MM.1S (cell line): ENCODE measurements at places on chromosomes 2 and 18.
A peak's percentile ranks its signal among the peaks of the same experiment; 100 is the strongest.

GRCh38 chr2:54103454-54104314 lies 11.7 kb upstream of the ACYP2 start:
- DNase-seq: peak; percentile 85

GRCh38 chr2:120251880-120252224 lies 800 bp upstream of the RALB start:
- DNase-seq: no peak

- DNase-seq: no peak
Observed at GRCh38 chr18:46034230-46034629, 37.8 kb downstream of the PSTPIP2 start.

DNA sequence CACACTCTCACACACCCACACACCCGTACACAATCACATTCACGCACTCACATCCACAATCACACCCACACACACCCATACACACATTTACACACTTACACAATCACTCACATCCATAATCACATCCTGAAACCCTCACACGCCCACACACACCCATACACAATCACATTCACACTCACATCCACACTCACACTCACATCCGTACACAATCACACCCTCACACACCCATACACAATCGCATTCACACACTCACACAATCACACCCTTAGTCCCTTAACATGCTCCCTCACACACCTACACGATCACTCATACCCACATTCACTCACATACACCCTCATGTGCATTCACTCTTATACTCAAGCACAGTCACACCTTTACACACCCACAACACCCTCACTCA lies 105.8 kb downstream of the ITGB1BP1 start:
- no peak for DNase-seq

GRCh38 chr2:41884718-41885117 lies 163.1 kb upstream of the PKDCC start:
- DNase-seq: no peak

GRCh38 chr2:64283641-64284361 lies 139.6 kb upstream of the PELI1 start:
- DNase-seq: peak; percentile 66

DNA sequence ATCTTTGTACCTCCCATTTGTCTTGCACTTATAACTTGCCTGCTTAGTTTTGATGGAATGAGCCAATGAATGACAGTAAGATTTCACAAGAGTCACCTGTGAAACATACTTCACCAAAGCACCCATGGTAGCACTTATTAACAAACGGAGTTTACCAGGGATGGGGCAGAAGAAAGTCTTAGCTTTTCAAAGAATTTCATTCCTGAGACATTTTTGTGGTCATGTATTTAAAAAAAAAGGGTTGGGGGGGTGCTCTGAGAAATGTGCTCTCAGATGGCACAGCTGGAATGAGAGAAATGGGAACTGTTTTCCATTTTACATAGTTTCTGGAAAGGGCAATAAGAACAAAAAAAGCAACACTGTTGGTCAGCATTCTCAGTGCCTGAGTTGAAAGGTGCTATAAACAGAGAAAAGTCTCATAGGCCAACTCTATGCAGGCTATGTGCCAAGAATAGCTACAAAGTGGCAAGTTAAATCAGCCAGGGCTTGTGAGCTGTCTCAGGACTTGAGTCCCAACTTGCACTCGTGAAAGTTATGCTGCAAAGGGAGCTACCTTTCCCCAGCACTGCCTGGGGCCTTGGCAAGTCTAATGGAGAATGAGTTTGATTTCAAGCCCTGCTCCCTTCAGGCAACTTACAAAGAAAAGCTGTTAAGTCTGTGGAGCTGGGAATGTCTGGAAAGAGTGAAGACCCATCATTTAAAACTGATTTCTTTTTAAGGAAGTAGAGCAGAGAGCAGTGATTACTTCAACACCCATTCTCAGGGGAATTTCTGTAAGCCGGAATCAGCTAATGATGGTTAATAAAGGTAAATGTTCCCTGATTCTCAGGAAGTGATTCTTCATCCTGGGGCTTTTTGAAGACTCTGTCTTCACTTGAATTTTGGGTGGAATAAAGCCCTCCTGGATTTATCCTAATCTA lies 170.6 kb downstream of the SLC8A1 start:
- DNase-seq: peak; percentile 83

DNA sequence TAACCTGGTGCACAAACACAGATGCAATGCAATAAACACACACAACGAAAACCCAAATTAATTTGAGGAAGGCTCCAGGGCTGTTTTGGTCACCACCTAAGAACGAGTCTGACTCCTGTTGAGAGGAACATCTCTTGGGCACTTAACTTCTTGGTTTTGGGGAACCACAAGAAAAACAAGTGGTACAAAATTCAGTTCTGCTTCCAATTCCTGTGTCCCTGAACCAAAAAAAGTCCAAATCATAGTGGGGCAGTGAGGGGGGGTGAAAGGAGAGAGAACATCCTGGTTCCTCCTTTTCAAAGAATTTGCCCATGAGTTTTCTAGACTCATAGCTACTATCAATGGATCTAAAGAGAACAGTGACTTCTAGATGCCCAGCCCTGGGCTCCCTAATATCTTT lies 143.6 kb downstream of the COL4A4 start:
- DNase-seq: no peak

- no peak for DNase-seq
Observed at GRCh38 chr2:226080334-226080733, 680.8 kb downstream of the NYAP2 start.

DNA sequence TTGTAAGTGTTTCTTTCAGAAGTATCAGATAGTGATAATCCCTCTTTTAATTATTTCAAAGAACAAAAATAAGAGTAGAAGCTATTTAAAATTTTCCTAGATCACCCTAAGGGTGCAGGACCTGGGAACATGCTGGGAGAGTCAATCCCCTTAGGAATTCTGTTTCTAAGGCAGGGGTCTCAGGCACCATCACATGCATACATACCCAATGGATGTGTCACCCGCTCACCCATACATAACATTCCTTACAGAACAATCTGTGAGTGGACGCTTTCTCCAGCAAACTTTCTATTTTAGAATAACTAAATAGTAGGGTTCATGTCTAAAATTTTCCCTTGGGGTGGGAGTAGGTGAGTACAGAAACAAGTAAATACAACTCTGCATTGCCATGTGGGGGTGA lies 8.4 kb downstream of the DSEL start:
- no peak for DNase-seq

- DNase-seq: no peak
Observed at GRCh38 chr2:161030260-161031063, 129.8 kb upstream of the TANK start.

- no peak for DNase-seq
Observed at GRCh38 chr2:107502539-107502938, 324.2 kb upstream of the RGPD4 start.

DNA sequence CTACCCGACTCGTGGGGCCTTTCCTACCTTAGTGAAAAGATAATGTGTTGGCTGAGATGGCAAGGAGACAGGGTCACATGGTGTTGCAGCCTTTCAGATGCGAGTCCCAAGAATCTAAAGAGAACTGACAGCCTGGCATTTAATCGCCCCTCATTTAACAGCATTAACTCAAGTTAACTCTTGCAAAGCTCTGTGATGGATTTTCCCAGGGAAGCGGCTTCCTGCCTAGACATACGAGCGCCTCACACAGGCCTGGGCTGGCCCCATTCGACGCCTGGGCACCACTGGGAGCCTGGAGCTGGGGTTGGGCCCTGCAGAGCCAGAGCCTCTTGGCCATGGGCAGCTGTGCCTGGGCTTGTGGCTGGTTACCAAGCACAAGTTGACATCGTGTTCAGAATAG lies 140.8 kb downstream of the SEPTIN10 start:
- DNase-seq: no peak

DNA sequence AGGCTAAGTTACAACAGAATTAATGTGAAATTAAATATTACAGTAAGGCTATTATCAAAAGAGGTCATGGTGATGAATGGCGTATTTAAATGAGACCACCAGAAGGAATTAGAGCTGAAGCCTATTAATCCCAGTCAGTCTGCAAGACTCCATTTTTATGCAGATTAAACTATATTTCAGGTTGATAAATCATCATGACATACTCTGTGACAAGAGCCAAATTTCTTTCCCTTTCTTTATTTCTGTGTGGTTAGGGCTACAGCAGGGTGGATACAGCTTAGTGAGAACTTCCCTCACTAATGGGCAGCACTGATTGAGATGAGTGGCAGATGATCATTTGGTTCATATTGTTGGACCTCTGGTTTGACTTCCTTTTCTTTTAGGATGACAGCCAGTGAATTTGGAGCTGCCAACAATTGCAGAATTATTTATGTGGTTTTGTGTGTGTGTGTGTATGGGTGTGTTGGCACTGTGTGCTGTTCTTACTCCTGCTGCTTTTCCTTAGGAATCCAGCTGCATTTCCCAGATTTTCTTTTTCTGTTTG lies 481.3 kb downstream of the PIK3C3 start:
- DNase-seq: no peak

- no peak for DNase-seq
Observed at GRCh38 chr2:100887039-100887578, 67.2 kb downstream of the NPAS2 start.

GRCh38 chr2:223887127-223887526 lies 49.7 kb upstream of the AP1S3 start:
- DNase-seq: no peak
